ENCODE measurements at places on chromosomes 16 and 17.

DNA sequence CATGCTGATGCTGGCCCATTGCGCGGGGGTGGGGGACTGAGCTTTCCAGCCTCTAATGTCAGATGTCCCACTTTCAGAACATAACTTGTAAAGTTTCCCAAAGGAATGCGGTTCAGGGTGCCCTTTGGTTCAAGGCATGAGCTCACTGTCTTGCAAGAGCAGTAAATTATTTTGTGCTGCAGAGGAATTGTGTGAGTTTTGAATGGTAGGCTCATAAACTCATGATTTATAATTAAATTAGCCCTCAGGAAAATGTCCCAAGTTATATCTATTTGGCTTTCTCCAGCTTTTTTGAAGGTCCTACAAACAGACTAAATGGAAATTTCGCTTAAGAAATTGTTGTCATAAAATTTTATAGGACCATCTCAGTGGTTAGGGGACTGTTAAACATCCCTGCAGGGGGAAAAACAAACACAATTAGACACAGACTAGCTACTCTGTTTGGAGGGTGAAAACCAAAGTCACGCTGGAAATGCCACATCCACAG lies 321.8 kb downstream of the HS3ST3B1 start:
- DNase-seq: no peak

- DNase-seq: no peak
Observed at GRCh38 chr17:57480438-57481196, 224.3 kb downstream of the MSI2 start.

DNA sequence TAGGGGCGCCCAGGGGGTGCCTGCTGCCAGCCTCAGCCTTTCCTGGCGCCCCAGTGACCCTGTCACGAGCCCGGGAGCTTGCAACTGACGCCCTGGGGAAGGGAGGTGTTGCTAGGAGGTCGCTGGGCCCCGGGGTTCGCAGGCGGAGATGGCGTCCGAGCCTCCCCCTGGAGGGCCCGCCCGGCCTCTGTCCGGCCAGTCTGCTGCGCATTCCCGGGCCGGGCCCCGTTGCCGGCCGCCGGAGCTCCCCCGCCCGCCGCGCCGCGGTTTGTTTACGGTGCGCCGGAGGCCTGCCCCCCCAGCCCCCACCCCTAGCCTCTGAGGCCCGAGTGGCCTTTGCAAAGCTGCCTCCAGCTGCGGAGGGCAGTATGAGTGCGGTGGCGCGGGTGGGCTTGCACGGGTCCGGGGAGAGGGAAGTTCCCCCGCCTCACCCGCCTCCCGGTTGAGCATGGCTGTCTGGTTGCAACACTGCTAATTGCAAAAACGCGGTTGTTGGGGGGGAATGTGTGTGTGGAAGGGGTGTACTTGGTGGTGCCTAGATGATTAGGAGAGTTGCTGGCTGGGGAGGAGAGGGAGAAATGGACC lies 514 bp downstream of the THRA start:
- DNase-seq: no peak

GRCh38 chr17:55053855-55054254 lies 85.3 kb downstream of the STXBP4 start:
- no peak for DNase-seq

DNA sequence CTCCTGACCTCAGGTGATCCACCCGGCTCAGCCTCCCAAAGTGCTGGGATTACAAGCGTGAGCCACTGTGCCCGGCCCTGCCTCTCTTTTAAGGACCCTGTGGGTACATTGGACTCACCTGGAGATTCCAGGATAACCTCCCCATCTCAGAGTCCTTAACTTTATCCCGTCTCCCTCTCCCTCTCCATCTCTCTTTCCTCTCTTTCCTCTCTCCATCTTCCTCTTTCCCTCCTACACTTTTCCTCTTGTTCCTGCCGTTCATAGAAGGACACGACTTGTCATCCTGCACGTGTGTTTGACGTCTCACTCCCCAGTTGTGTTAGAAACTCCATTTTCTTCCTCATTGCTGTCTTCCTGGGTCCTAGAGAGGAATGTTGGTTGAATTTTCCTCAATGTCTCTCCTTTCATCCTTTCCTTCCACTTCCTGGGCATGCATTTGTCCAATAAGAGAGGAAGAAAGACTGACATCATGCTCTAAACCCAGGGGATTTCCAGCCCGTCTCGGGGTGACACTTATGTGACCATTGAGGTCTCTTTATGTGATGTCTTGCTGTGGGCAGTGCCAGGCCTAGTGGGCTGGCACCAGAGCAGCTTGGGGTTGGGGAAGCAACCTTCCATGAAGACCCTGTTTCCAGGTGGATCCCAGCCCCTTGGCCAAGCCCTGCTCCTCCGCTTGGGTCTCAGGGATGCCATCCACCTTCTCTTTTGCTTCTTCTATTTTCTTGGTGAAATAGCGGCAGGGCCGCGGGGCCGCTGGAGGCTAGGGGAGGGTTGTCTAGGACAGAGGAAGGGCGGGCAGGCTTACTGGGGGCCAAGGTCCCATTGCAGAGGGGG lies 39.8 kb upstream of the IRF8 start:
- DNase-seq: no peak

DNA sequence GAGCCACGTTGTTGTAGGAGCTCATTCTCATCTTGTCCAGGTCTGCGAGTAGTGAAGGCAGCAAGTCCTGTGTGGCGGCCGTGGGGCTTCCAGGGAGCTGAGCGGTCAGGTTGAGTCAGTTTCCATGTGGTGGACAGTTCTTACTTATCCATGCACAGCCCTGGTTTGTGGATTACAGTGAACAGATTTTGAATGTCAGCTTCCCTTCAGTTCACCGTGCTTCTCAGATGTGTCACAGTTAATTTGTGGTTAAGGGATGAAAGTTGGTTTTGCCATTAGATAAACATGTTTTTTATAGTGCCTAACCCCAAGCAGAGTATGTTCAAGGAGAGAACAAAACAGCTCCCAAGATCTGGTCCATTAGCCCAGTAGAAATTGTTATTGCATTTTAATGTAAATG lies 103.1 kb downstream of the RPTOR start:
- DNase-seq: no peak

- DNase-seq: no peak
Observed at GRCh38 chr17:72422204-72422504, 301.3 kb downstream of the SOX9 start.

- DNase-seq: no peak
Observed at GRCh38 chr17:39761861-39762496, 24.2 kb downstream of the GRB7 start.

DNA sequence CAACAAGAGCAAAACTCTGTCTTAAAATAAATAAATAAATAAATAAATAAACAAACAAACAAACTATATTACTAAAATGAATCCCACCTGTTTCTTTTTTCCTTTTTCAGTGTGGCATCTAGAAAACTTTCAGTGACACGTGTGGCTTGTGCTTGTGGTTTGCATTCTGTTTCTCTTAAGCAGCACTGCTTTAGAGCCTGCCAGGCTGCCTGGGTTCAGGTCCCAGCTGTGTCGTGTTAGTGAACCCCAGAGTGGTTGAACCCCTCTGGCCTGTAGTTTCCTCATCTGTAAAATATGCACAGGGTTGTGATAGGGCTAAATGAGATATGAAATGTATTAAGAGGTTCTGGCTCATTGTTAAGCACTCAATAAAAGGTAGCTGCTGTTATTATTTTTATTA lies 12.1 kb upstream of the EPN3 start:
- DNase-seq: no peak

DNA sequence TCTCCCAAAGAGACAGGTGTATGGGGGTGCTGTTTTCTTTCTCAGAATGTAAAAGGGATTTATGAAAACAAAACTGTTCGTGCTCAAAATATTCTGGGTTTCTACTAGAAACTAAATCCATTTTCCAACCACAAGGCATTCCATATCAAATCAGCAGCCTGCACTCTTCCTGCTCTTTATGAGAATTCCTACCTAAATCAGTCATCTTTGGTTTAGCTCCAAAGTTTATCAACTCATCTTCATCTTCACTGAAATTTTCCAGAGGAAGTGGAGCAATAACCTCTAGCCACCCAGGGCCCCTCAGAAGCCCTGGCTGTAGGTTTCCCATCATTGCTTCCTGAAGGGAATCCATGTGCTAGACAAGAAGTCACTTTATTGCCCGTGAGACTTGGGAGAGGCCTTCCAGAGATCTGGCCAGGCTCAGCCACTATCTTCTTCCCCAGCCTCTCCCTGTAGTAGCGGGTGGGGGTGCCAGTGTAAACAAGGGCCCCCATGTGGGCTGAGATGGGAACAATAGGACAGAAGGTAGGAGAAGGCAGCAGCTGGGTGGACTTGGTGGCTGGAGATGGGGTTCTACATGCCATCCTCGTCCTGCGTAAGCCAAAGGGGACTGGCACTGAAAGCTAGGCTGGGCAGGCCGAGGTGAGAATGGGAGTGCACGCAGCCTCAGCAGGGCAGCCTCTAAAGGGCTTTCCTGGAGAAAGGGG lies 22.0 kb upstream of the ALDH3A1 start:
- DNase-seq: no peak

GRCh38 chr17:48593840-48594537 lies 410 bp upstream of the HOXB5 start:
- DNase-seq: peak; percentile 67

DNA sequence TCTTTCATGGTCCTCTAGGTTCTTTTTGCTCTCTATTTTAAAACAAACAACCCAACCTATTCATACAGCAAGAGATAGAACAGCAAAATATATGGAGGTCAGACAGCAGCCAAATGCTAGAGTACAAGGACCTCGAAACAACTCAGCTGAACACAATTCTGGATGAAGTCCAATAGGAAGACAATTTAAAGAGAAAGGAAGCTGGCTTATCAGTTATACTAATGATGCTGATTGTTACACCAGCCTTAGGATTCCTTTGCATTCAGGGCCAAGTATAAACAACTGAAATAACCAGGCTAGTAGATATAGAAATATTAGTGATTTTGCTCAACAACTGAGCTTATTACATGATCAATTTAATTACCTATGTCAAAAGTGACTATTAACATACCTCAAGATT lies 2.5 kb downstream of the SSH2 start:
- DNase-seq: no peak

DNA sequence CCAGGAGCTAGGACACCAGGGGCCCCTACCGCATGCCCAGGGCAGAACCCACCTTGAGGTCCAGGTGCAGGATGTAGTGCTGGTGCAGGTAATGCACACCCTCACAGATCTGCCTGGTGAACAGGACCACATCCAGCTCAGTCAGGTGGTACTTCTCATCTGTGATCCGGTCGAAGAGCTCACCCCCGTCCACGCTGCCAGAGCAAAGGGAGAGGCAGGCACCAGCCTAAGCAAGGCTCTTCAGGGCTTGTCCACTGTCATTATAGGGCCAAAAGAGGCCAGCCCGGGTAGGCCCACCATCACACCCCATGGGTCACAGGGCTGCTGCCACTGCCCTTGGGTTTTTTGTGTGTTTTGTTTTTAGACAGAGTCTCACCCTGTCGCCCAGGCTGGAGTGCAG lies 21.0 kb downstream of the MYLK3 start:
- no peak for DNase-seq

DNA sequence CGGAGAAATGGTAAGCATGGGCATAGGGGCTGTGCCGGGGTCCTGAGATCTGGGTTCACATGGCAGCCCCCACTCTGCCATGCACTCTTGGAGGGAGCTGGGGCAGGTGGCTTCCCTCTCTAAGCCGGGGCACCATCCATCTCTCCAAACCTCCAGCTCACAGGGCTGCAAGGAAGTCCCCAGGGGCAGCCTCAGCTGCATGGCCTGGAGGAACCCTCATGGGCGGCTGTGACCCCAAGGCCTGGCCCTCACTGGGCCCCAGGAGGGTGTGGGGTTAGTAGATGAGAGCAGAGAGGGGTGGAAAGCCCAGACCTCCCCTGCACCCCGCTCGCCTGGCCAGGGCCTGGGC lies 2.6 kb downstream of the CTRB2 start:
- no peak for DNase-seq

- no peak for DNase-seq
Observed at GRCh38 chr16:4212934-4213296, 29.0 kb downstream of the SRL start.

DNA sequence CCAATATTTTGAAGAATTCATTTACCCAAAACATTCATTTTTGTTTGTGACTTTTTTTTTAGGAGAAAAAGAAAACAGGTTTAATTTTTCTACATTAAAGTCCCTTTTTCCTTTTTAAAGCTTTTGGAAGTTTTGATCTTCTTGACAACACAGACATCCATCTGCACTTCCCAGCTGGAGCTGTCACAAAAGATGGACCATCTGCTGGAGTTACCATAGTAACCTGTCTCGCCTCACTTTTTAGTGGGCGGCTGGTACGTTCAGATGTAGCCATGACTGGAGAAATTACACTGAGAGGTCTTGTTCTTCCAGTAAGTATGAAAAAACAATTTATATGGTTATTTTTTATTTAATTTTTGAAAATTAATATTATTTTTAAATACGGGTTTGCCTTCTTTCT lies 37.2 kb downstream of the SIAH1 start:
- DNase-seq: no peak

All from NT2/D1 (cell line).